ENCODE measurements at places on chromosomes 12 and 14.

GRCh38 chr14:47207617-47208016 is 467.8 kb downstream of the MDGA2 start:
- DNase-seq, result no peak

DNA sequence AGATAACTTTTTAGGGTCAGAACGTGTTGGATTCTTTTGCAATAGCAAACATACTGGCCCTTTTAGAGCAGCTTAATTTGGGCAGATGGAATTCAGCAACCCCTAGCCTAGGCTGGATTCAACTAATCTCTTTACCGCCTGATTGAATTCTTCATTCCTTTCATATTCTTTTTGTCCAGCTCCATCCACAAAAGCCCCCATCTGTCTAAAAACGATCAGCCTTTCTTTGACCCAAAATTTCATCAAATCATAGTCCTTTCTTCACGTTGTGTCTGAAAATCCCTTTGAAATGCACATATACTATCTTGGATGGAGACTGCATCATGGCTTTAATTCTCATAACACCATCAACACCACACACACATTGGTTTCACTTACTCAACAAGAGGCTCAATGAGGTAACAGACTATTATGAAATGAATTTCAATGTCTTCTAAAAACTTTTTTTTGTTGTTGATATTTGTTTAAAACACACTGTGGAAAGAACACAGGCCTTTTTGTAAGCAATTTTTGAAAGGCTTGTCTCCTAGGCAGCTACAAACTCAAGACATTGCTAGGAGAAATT is 128.0 kb upstream of the EEA1 start:
- no peak for DNase-seq

- DNase-seq, result no peak
Measured at GRCh38 chr12:132675757-132676432, 11.2 kb downstream of the POLE start.

DNA sequence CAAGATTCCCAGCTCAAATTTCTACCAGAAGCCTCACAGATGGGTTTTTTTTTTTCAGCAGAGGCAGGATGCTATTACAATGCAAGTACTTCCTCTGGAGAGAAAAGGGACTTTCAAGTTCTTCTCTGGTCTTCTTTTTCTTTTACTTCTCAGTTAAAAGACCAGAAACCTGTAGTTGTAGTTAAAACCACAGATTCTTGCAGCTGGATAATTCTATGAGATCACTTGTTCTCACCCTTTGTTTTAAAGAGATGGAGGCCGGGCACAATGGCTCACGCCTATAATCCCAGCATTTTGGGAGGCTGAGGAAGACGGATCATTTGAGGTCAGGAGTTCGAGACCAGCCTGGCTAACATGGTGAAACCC is 47.6 kb upstream of the OVCH1 start:
- DNase-seq, result no peak

DNA sequence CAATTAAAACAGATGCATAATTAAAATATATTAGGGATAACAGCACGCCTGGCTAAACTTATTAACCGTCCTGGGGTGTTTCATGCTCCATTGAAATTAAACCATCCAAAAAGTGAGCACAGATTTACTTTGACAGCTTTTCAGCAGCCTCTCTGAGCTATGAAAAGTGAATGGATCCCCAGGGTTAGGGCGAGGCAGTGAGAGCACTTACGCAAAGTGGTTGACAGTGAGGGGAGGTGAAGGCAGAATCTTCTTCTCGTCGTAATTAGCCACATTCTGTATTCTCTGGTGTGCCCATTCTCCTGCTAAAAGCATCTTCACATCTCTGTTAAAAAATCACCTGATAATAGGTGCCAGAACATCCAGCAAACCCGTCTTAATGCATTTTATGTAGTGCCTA is 1.9 kb downstream of the TMTC2 start:
- no peak for DNase-seq

GRCh38 chr14:77663293-77663692 is 44.5 kb downstream of the ALKBH1 start:
- no peak for DNase-seq

DNA sequence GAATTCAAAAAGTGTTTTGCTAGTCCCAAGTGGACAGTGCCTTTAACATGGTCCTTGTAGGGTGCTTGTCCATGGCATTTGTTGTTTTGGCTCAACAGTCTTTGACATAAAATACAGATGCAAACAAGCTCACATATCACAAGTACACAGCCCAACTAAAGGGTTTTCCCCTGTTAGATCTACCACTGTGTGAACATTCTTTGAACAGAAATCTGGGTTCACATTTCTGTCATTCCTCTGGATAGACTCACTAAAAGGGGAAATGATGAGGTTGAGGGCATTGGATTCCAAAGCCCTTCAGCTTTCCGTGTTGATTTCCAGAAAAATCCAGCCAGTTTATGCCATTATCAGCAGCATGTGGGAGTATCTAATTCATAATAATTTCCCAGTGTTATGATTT is 54.1 kb downstream of the EP400 start:
- DNase-seq, result no peak

DNA sequence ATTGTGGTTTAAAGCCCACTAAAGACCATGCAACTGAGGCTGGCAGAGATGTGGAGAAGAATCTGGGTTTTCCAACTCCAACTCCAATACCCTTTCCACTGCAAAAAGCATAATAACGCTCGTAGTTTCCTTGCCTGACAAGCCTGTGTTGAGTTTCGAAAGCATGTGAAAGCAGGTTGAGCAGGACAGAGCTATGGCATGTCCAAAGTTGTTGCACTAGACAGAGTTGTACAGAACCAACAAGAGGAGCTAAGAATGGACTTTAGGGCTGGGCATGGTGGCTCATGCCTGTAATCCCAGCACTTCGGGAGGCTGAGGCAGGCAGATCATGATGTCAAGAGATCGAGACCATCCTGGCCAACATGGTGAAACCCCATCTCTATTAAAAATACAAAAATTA is 572.0 kb upstream of the TBX3 start:
- no peak for DNase-seq

DNA sequence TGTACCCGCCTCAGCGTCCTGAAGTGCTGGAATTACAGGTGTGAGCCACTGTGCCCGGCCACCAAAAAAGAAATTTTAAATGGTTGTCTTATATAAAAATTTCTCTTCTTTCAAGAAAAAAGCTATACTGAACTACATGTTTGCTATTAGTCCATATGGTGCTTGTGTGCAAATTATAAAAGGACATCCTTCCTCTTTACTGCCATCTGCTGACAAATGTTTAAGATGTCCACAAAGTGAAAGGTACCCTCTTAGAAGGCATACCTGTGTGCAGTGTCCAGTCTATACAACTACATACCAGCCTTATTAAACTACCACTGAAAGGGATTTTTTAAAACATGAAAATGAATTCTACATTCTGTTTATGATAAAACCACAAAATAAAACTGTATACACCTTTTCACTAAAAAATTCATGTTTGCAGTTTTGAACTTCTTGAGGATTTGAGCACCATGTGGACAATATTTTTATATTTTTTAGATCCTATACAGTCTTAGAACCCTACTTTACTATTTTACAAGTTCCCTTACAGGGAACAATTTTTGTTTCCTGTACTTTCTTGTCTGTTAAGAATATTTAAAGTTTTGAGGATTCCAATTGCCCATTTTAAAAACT is 32.8 kb upstream of the TOMM20L start:
- DNase-seq, result no peak

Data from CD4-positive, alpha-beta T cell treated with Interleukin-15 for 1 hour (primary cell).